Tibial nerve (tissue), 4 donors: ENCODE measurements at places on chromosomes 5 and 9. TPM values are rescaled to one million over a fixed set of nuclear protein-coding genes. Genes with fewer than 3 reads are reported as not detected.

DNA sequence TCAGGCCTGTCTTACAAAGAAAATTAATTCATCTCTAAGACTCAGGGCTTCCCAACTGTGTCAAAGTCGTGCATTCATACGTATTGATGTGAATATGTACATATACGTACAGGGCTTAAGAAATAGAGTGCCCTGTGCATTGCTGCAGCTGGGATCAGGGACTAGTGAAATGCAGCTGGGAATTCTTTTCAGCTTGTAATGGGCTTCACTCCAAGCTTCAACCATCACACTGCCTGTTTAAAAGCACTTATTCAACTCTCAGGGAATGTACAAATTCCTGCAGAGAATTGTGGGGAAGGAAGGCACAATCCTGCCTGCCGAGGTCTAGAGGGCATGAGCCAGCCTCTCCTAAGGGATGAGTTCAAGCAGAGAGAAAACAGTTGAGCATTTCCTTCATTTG is 59.6 kb upstream of the MAN2A1 start:
- DNase-seq: no peak
- no peaks in the 10 kb centered on the region for H3K27me3 ChIP-seq
- no peak overlapping the region for H3K4me3 ChIP-seq
- H3K4me1 ChIP-seq: peaks cover 12% of the 10 kb centered on the region
- H3K36me3 ChIP-seq: no peaks in the 10 kb centered on the region

- no peaks in the 10 kb centered on the region for H3K36me3 ChIP-seq
- H3K4me1 ChIP-seq: peaks cover 20% of the 10 kb centered on the region
- H3K27me3 ChIP-seq: no peaks in the 10 kb centered on the region
Observed at GRCh38 chr5:149221326-149221725, 50.3 kb upstream of the AFAP1L1 start.

- H3K27ac ChIP-seq: no peak overlapping the region
- no peak for DNase-seq
- no peaks in the 10 kb centered on the region for H3K4me1 ChIP-seq
- no peak overlapping the region for H3K4me3 ChIP-seq
- peaks cover 79% of the 10 kb centered on the region for H3K36me3 ChIP-seq
Observed at GRCh38 chr5:37090781-37091180, 158.4 kb downstream of the CPLANE1 start.

The ALG2 gene
- total RNA-seq: 29.5 TPM

DNA sequence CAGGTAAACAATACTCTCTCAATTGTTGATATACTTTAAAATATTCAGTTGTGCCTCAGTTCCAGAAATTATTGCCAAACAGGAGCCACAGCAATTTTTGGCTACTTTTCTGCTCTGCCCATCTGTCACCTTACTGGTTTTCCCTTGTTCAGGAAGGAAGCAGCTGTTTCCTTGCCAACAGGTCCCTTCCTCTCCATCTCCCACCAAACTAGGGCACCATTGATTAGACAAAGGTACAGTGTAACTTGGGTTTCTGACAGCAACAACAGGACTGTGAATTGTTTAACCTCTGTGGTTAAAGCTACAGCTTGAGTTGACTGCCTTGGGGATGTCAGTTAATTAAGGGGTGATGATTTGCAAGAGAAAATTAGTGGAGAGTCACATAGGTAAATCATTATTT is 76.9 kb downstream of the PIP5K1B start:
- no peak overlapping the region for H3K4me3 ChIP-seq
- no peaks in the 10 kb centered on the region for H3K36me3 ChIP-seq

- H3K27me3 ChIP-seq: no peaks in the 10 kb centered on the region
- no peaks in the 10 kb centered on the region for H3K4me1 ChIP-seq
- H3K36me3 ChIP-seq: no peaks in the 10 kb centered on the region
- DNase-seq: no peak
Observed at GRCh38 chr5:161385027-161385426, 161.5 kb downstream of the GABRB2 start.

The PSAT1 gene
- total RNA-seq: 9.0 TPM

DNA sequence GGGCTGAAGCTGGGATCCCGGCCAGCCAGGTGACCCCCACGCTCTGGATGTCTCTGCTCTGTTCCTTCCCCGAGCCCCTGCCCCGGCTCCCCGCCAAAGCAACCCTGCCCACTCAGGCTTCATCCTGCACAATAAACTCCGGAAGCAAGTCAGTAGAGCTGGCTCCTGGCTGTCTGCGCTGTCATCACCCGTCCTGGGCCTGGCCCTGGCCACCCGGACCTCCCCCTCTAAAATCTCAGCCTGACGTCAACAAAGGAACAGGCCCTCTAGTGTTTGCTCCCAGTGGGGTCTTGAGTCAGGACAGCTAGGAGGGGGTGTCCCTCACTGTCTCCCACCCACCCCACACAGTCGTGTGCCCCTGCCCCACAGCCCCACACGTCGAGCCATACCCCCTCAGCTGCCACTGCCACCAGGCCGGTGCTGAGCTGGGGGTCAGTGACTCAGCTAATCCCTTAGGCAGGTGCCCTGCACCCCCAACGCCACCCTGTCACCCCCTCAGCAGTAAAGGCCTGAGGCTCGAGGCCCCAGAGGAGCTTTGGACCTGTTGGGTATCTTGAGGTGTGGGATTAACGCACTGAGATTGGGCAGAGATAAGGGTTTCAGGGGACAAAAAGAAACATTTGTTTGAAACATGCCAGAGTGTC is 1.1 kb upstream of the LCNL1 start:
- peaks cover 5% of the 10 kb centered on the region for H3K36me3 ChIP-seq
- no peak for DNase-seq
- H3K27ac ChIP-seq: no peak overlapping the region
- H3K27me3 ChIP-seq: peaks cover 37% of the 10 kb centered on the region
- no peaks in the 10 kb centered on the region for H3K4me1 ChIP-seq
- no peak overlapping the region for H3K4me3 ChIP-seq

GRCh38 chr9:137054932-137055384 is 1.1 kb upstream of the ENTPD2 start:
- H3K36me3 ChIP-seq: no peaks in the 10 kb centered on the region
- no peak for DNase-seq
- H3K4me1 ChIP-seq: peaks cover 3% of the 10 kb centered on the region
